Aortic smooth muscle cell (primary cell): ENCODE measurements at places on chromosomes 4 and X. TPM values are rescaled to one million over a fixed set of nuclear protein-coding genes. Genes with fewer than 3 reads are reported as not detected.

UGT2B17 gene
- total RNA-seq, result not detected in 2 replicates

KIAA1210 gene
- total RNA-seq, result not detected in 2 replicates

CETN2 gene
- total RNA-seq, result 39.4 and 50.2 TPM in 2 replicates

LRRC66 gene
- 0.53 and 0.56 TPM in 2 replicates for total RNA-seq

MAGED4B gene
- 3.5 and 4.5 TPM in 2 replicates for total RNA-seq

NPY1R gene
- 2.5 and 69.0 TPM in 2 replicates for total RNA-seq

GYG2 gene
- 0.06 and 0.26 TPM in 2 replicates for total RNA-seq

NSUN7 gene
- 0.12 TPM in 1 of 2 replicates, not detected in the other for total RNA-seq

LONRF3 gene
- total RNA-seq, result 0.62 and 1.3 TPM in 2 replicates

ERAS gene
- total RNA-seq, result not detected in 2 replicates
